Natural killer cell (primary cell): ENCODE measurements at places on chromosomes 2 and 18. TPM values are rescaled to one million over a fixed set of nuclear protein-coding genes. Genes with fewer than 3 reads are reported as not detected.

Gene LCT
- total RNA-seq: not detected

GRCh38 chr2:69375494-69376353 lies 11.3 kb downstream of the GFPT1 start:
- no peak for DNase-seq

DNA sequence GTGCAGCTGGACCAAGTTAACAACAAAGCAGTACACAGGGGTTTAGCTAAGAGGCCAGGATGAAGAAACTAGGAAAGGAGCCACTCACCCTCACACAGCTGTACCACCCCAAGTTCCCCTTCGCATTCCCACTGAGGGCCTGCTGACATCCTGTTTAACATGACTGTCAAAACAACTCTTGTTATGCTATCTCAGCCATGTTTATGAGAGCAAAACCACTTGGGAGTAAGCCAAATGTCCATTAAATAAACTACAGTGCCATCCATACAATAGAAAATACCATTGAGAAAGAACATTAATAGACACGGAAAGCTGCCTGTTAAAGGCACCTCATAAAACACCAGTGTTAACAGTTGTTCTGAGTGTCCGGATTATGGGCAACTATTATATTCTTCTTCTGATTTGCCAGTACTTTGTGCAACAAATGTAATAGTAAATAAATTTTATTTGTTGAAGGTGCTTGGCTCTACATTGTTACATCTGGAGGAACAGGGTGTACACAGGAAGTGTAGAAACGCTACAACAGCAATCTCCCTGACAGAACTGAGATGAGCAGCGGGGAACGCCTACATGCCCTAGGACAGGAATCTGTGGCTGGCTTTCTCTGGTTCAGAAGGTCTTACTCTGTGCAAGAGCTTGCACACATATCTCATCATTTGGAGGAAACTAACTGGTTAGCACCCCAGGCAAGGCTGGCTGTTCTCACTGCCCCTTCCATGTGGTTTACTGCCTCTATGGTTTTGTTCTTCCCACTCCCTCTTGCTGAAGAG lies 85.6 kb downstream of the EHD3 start:
- DNase-seq: peak; percentile 42

DNA sequence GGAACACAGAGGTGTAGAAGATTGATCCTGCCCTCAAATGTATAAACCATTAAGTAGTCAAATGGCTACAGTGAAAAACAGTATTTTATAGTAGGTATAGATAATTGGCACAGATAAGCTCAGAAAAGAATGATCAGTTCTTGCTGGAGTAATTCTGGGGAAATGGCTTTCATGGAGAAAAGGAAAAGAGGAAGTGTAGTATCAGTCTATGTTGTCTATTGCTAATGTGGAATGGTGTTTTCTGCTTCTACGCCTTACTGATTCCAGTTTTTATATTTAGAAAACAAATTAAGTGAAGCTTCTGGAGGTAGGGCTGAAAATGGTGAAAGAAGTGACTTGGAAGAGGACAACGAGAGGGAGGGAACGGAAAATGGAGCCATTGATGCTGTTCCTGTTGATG lies 22.2 kb downstream of the ZC3H15 start:
- DNase-seq: no peak

GRCh38 chr2:29412197-29412925 lies 297.1 kb downstream of the CLIP4 start:
- DNase-seq: no peak

DNA sequence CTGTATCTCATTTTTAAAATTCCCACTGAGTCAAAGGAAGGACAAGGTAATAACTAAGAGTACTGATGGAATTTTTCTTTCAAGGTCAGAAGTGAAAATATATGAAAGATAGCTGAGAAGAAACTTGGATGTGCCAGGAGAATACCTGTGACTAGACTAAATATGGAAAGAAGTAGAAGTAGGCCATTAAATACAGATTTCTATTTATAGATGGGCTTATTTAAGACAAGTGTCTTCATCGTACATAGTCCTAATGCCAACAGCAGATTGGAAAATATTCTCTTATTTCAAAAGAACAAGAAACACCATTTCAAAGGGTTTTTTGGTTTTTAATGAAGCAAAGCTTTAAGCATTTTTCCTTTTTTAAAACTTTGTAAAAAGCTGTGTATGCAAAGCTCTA lies 22.0 kb downstream of the UGP2 start:
- no peak for DNase-seq

Gene SP140
- total RNA-seq: 69.1 TPM

- DNase-seq: no peak
Measured at GRCh38 chr2:215692387-215693079, 256.7 kb upstream of the FN1 start.

DNA sequence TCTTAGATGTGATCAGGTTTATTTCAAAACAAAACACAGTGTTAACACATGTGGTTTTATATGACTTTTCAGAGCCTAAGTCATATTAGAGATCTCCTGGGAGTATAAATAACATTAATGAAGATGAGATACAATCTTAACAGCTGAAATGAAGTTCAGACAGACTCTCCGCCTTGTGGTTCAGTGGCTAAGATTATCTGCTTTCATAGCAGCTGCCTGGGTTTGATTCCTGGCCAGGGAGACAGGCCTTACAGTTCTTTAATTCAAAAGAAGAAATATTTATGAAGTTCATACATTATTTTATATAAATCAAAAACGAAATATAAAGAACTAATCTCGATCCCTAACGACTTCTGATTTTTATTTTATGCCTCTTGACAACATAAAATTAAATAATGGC lies 35.2 kb upstream of the TTC32 start:
- DNase-seq: no peak

GRCh38 chr18:10519366-10519765 lies 6.5 kb upstream of the NAPG start:
- no peak for DNase-seq

DNA sequence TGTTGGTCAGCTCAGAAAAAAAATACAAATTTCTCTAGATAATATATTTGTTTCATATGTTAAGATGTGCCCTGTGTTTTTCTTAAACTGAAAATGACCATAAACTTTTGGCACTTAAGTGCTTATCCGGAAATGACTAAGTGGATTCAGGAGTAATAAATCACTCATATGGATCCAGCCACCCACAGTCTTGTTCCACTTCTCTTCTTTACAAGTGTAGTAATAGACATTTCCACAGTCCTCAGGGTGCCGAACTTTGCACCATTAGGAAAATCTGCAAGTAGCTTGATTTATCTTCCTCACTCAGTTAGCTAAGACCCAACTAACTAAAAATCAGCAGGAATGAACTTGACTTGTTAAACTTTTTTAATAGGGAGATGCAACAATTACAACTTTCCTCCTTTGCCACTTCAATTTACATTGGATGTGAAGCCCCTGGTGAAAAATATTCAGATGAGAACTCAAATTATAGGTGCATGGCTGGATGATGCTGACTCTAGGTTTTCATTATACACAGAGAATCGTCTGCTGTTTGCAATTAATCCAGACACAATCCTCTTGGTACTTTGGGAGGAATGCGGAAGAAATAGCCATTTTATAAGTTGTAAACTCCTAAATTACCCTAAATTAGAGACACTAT lies 322.5 kb downstream of the ARHGAP15 start:
- DNase-seq: no peak

Gene GPR55
- total RNA-seq: 0.09 TPM

- no peak for DNase-seq
Measured at GRCh38 chr2:138116456-138116855, 152.2 kb downstream of the HNMT start.

Gene TM4SF20
- total RNA-seq: not detected

Gene FBXO15
- total RNA-seq: 0.87 TPM

Gene CD302
- 5.2 TPM for total RNA-seq

Gene TEX261
- 43.2 TPM for total RNA-seq

Gene TBR1
- not detected for total RNA-seq

GRCh38 chr2:162126111-162126519 lies 25.9 kb downstream of the GCG start:
- DNase-seq: no peak

- DNase-seq: no peak
Measured at GRCh38 chr18:41558715-41559114, 396.3 kb upstream of the PIK3C3 start.

Gene REG1B
- not detected for total RNA-seq

Gene FHL2
- 0.84 TPM for total RNA-seq

GRCh38 chr2:202635428-202636212 lies 851 bp downstream of the FAM117B start:
- DNase-seq: peak; percentile 69

Gene AMER3
- total RNA-seq: not detected

DNA sequence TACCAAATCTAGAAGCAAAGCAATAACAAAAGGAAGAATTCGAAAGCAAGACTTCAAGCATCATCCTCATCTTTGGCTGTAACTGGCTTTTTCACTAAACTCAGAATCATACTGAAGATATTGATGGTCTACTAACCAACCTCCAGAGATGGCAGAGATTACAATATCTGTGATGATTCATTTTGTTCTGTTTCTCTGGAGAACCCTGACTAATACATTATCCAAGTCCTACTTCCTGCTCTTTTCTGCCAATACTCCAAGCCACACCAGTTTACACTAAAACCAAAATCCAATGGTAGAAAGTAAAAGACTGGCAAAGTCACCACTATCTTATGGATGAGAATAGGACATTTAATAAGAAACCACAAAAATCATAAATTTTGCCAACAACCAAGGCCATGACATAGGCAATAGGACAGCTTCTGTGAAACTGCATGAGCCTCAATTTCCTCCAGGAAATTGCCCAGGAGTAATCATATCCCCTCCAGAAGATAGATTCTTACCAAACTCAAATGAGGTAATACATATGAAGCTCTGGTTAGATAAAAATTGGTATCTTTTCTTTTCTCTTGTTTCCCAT lies 159.8 kb downstream of the METTL4 start:
- DNase-seq: no peak

Gene CXCR1
- 9.1 TPM for total RNA-seq

DNA sequence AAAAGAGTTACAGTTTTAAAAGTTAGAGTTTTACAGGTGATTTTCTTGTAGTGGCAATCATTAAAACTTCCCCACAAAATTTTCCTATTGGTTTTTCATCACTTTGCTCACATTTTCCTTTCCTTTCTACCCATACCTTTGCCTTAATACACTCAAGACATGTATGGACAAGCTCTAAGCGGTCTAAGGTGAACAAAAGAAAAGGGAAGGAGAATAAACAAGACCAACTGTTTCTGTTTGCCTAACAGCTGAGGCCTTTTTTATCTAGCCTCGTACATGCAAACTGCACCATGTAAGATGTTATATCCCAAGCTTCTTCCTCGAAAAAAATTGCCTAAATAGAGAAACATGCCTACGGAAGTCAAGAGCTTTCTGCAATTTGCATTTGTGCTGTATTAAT lies 33.9 kb upstream of the TBC1D8 start:
- DNase-seq: no peak
